ENCODE measurements at places on chromosomes 4 and X.
A peak's percentile ranks its signal among the peaks of the same experiment; 100 is the strongest.

DNA sequence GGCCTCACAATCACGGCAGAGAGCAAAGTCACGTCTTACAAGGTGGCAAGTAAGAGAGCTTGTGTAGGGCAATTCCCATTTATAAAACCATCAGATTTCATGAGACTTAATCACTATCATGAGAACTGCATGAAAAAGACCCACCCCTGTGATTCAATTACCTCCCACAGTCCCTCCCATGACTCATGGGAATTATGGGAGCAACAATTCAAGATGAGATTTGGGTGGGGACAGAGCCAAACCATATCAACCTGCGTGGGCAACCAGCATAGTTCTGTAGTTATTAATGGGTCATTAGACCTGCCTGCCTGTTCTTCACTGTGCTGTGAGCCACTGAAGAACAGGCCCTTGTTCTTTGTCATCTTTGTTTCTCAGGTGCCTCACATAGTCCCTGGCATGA is 593.7 kb upstream of the BOD1L1 start:
- no peak for DNase-seq

GRCh38 chr4:727576-727975 is 21.9 kb downstream of the PCGF3 start:
- no peak for DNase-seq

DNA sequence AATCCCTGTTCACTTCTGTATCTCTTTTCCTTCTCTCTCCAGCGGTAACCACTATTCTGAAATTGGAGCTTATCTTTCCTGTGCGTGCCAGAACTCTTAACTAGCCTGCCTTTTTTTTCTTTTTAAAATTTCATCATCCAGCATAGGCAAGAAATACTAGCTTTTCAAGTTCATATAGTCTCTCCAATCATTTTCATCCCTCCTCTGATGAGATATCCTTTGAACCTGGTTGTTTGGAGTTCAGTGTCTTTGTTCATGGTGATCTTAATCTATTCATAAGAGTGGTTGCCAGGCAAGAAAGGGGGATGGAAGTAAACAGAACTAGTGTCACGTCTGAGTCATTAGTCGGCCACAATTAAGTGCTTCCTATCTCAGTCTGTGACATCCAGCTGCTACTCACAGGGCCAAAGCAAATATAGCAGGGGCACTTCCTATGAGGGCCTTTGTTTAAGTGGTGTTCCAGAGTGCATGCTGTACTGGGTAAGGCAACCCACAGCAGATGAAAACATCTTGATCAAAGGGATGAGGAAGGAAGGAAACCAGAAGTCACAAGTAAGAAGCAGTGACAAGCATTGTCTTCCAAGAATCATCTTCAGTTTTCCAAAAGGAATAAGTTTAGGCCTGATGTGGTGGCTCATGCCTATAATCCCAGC is 56.4 kb upstream of the XIAP start:
- peak; percentile 68 for DNase-seq

- no peak for DNase-seq
Measured at GRCh38 chr4:144353292-144353691, 212.8 kb upstream of the GYPA start.

GRCh38 chr4:77586951-77587383 is 18.7 kb upstream of the CXCL13 start:
- peak; percentile 91 for DNase-seq

DNA sequence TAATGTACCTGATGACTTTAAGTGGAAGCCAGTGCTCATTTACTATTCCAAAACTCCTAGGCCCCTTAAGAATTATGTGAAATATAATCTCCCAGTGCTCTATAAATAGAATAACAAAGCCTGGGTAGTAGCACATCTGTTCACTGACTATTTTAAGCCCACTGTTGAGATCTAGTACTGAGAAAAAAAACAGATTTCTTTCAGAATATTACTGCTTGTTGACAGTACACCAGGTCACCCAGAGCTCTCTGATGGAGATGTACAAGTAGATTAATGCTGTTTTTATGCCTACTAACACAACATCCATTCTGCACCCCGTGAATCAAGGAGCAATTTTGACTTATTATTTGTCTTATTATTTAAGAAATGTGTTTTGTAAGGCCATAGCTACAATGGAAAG is 75.7 kb downstream of the FAM47C start:
- no peak for DNase-seq

- DNase-seq = no peak
Measured at GRCh38 chr4:170388255-170388654, 298.5 kb upstream of the AADAT start.

- no peak for DNase-seq
Measured at GRCh38 chr4:79788884-79789283, 284.1 kb downstream of the ANTXR2 start.

- DNase-seq = no peak
Measured at GRCh38 chrX:41122664-41123257, 37.5 kb downstream of the USP9X start.

DNA sequence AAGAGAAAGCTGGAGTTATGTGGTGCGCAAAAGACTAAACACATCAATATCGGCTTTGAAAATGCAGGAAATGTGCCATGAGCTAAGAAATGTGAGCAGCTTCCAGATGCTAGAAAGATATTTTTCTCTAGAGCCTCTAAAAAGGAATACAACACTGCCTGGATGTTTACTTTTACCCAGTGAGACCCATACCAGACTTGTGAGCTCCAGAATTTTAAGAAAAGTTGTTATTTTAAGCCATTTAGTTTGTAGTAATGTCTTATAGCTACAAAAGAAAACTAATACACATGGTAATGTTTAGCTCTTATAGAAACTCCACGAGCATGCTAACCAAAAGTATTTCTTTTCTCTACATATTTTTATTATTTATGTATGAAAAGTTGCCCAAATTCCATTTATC is 1389.4 kb downstream of the C4orf33 start:
- no peak for DNase-seq

DNA sequence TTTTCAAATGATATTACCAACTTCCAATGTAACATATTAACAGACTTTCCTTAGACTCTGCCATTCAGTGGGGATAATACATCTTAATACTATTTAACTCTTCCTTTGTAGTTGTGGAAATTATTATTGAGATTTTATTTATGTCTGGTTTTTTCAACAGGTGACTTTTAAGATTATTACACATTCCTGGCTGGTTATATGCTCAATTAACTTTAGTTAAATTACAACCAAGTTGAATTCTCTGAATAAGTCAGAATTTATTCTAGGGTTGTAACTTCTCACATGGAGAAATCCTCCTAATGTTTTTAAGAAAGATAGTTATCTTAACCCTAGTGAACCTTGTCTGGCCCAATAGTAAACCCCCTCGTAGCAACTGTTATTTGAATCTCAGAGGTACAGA is 107.3 kb downstream of the SLC10A6 start:
- no peak for DNase-seq

DNA sequence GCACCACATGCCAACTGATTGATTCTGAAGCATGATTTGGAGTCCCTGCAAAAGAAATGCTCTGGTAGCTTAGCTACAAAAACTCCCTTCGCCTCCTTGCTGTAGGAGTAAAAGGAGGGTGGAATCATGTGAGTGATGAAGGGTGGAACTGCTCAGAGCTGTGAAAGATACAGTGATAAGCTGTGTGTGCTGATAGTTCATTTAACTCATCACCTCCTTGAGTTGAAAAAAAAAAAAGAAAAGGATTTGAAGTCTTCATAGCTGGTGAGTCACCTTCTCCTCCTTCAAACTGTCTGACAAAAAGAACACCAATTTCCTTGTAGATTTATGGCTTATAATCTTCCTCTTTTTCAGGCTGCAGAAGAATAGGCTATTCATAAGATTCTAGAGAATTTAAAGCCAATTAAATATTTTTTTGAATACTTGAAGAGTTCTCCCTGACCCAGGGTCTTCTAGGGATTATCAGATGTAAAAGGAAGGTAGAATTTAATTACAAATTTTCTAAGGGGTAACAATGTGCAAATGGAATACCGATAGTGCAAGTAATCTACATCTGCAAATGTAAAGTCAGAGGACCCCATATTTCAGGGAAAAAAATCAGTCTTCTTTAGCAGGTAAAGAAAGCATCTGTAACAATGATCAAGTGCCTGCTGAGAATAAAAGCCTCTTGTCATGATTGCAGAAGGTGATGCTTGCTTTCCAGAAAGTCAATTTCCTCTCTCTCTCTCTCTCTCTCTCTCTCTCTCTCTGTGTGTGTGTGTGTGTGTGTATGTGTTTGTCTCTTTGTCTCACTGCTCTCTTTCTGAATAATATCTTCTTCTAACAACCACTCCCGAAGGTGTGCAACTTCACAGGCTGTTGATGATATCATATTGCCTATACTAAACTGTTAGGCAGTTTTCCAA is 208.8 kb upstream of the VEGFC start:
- no peak for DNase-seq

GRCh38 chr4:128068918-128069317 is 7.8 kb downstream of the LARP1B start:
- peak; percentile 21 for DNase-seq

- no peak for DNase-seq
Measured at GRCh38 chr4:184774152-184774551, 40.3 kb upstream of the CENPU start.

GRCh38 chr4:40987151-40987550 is 227.2 kb downstream of the APBB2 start:
- no peak for DNase-seq

GRCh38 chrX:107673431-107673830 is 45.1 kb downstream of the PRPS1 start:
- DNase-seq = no peak

DNA sequence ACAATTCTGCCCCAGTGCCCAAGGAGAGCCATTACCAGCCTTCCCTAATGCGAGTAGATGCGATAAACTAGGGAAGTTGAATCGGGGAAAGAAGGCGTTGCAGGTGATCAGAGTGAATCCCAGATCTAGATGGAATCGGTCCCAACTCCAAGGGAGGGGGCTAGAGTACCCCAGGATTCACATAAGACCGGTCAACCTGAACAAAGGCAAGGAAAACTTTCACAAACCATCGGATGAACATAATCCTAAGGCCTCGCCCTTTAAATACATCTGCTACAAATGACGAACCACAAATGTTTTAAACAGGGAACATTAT is 11.2 kb upstream of the ZCCHC13 start:
- no peak for DNase-seq

DNA sequence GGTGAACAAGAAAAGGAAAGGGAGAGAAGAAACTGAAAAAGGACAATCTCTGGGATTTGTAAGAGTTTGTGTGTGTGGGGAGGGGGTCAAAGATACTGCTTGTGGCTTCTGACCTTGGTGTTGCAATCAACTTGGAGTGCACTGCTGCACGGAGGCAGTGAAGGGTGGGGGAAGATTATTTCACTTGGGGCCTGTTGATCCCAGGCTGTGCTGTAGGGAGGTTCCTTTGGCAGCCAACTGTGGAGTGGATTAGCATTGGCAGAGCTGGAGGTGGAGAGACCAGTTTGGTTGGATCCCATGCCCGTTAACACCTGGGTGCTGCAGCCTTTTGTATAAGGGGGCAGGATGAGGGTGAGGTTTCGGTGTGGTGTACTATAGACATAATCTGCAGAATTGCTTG is 38.2 kb downstream of the AFF1 start:
- DNase-seq = no peak

- DNase-seq = no peak
Measured at GRCh38 chr4:183348136-183348535, 25.9 kb upstream of the CLDN24 start.

GRCh38 chrX:118847676-118848075 is 24.1 kb downstream of the ZCCHC12 start:
- peak; percentile 25 for DNase-seq

DNA sequence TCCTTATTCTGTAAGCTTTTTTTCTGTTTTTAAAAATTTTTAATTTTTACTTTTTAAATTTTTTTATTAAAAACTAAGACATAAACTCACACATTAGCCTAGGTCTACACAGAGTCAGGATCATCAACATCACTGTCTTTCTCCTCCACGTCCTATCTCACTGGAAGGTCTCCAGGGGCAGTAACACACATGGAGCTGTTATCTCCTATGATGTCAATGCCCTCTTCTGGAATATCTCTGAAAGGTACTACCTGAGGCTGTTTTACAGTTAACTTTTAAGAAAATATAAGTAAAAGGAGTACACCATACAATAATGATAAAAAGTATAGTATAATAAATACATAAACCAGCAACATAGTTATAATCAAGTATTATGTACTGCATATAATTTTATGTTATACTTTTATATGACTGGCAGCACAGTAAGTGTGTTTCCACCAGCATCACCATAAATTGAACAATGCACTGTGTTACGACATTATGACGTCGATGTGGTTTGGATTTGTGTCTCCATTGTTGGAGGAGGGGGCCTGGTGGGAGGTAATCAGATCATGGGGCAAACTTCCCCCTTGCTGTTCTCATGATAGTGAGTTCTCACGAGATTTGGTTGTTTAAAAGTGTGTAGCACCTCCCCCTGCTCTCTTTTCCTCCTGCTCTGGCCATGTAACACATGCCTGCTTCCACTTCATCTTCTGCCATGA is 21.3 kb downstream of the IL15 start:
- no peak for DNase-seq
